Stimulated activated CD8-positive, alpha-beta memory T cell treated with anti-CD3 and anti-CD28 coated beads, Interleukin-15, amount 100 ng/mL, for 4 hours (primary cell): ENCODE measurements at places on chromosomes 5 and 9.

GRCh38 chr5:32230356-32231099 is 56.4 kb upstream of the GOLPH3 start:
- no peak for DNase-seq

DNA sequence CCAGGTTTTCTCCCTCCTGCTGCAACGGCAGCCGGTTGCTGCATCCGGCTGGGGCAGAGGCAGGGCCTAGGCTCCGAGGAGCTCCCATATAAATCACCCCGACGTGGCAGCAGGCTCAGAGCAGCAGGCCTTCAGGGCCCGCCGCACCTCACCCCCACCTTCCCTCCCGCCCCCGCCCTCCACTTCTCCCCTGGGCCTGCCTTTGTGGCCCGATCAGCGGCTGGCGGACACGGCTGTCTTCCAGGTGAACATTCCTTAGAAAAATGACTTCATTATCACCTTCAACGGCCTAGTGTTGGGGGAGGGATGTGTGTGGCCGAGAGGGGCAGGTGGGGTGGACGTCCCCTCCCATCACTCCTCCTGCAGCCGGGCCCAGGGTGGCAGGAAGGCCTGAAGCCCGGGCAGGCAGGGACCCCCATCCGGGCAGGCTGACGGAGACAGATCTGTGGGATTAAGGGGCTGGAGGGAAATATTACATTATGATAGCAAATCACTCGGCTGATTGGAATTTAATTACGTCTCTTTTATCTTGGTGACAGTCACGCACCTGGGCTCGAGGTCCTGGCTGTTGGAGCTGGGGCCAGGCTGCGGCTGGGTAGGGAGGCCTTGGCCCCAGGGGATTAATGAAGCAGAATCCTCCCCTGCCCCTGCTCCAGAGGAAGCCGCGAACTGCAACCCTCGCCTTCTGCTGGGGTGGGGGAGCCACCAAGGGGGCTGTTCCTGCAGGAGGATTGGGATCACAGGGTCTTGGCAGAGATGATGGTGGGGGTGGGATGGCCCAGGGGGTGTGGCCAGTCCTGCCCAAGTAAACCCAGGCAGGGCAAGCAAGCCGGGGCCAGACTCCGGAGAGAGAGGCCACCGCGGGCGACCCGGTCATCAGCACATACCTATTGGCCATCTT is 38.4 kb upstream of the RXRA start:
- DNase-seq: no peak

- DNase-seq: no peak
Measured at GRCh38 chr5:74621492-74621891, 19.0 kb downstream of the ENC1 start.

- no peak for DNase-seq
Measured at GRCh38 chr5:58501778-58502417, 10.7 kb downstream of the GAPT start.

GRCh38 chr9:3677541-3677940 is 151.7 kb upstream of the RFX3 start:
- DNase-seq: no peak

DNA sequence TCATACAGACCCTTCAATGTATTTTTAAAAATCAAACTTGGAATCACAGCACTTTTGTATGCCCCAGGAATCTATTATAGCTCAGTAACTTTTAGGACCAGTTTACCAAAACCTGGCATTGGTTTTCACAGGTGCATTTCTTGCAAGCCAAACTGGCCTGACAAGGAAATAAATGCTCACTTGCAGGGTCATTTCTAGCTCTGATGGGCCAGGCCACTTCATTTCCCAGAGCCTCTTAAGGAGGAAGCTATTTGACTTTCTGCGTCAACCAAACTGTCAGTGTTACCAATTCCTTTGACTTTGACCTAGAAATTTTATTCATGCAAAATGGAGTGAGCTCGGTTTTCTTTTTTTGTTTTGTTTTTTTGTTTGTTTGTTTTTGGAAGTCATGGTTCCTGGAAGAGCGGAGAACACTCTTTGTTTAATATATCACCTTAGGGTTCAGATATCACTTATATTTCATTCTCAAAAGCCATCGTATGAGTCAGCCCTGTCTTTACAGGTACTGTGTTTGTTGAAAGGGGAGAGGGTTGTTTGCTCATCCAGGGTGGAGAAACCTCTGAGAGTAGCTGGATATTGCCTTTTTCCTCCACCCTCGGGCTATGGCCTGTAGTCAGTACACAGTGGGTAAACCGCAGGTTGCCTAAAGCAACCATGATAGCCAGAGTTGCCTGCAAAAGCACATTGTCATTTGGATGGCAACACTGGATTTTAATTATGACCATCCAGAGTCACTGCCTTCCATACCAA is 58.9 kb downstream of the GNA14 start:
- no peak for DNase-seq

GRCh38 chr5:95760273-95761191 is 29.4 kb downstream of the RHOBTB3 start:
- no peak for DNase-seq

DNA sequence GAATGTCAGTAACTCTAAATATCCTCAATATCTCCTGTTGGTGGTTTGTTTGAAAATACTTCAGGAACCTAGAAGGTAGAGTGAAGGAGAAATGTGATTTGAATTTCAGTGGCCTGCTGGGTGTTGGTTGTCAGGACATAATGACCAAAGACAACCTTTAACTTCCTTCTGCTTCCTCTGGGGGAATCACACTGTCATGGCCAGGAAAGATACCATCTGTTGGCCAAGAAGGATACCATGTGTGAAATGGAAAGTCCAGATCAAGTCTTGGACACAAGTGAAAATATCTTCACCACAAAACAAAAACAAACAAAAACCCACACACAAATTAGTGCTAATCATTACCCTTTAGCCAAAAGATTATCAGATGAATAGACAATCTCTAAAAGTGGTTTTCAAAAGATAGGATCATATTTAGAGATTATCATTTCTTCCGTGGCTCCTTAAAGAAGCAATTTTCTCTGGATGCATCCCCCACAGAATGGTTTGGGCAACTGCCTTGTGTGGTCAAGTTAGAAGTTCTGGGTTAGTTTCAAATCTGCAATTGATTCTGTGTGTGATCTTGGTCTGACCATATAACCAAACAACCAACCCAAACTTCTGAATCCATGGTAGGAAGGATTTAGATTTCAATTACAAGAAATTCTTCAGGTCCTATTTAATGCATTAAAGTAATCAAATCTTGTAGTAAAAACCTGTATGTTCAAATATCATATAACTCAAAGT is 1.6 kb downstream of the C1QTNF3 start:
- DNase-seq: no peak

DNA sequence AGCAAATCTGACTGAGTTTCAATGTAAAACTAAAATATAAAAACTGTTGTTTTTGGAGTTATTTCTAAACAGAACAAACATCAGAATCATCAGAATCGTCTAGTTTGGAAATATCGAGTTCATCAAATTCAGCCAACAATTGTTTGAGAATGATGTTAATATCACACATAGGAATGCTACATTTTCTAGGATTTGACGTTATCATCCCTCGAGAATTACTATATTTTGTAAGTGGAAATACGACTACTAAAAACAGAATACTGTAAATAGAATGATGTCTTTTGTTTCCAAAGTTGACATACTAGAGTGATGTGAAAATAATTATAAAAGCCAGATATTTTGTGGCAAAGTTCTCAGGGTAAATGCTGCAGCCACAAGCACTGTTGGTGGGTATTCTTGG is 805.9 kb downstream of the TLE1 start:
- DNase-seq: no peak

- no peak for DNase-seq
Measured at GRCh38 chr9:87599901-87600610, 102.4 kb downstream of the DAPK1 start.

- DNase-seq: no peak
Measured at GRCh38 chr5:124126504-124127217, 614.7 kb downstream of the CSNK1G3 start.

DNA sequence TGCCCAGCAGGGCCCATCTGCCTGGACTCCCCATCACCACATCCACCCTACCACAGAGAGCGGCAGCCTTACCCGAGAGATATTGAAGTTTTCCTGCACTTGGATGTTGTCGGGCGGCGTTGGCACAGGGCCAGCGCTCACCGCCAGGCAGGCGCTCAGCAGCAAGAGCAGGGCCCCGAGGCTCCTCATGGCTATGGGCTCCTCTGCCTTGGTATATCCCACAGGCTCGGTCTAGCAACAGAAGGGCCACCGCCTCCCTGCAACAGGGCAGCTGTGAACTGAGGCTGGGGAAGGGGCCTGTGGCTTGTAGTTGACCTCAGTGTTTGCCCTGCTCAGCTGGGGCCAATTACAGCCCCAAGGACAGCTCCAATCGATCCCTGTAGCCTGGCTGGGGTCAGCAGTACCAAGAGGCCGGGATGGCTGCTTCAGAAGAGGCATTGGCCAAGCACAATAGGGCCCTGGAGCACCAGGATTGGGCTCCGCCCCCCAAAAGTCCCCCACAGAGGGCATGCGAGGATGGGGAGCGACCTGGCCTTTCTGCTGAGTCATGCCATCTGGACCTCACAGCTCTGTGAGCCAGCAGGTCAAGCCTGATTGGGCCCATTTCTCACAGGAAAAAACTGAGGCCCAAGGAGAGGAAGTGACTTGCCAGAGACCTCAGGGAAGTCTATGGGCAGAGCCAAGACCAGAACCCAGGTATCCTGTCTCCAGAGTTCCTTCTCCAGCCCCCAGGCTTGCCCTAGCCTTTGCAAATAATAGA is at the start of gene AMBP:
TSS of gene AMBP (minus strand) at position 280 of the 760 bp plus-strand sequence. CDS start at position 189, 91 bp downstream.
- no peak for DNase-seq

- DNase-seq: no peak
Measured at GRCh38 chr9:101172616-101173015, 144.1 kb downstream of the PLPPR1 start.

DNA sequence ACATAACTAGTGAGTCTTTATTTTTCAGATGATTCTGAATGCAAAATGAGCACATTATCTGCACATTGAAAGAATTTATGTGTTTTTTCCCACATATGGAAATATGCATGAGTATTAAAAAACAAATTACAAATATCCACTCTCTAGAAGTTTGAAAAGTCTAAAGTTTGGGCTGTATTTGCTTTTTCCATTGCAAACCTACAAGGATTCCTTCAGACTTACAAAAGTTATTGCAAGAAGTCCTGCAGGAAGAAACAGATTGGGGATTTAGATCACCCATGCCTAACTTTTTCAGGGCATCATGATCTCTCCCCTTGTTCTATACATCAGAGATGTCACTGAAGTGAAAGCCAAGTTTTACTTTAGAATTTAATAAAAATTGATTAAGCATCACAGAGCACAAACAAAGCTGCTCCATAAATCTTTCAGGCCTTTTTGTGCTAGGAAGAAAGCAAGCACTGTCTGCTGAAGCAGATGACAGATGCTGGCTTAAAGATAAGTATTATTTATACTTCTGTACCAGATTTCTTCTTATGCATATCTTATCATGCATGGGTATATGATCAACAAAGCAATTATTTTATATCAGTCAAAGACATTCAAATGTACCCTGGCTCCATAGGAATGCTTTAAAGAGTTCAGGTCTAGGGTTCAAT is 71.7 kb downstream of the NFIB start:
- DNase-seq: no peak

DNA sequence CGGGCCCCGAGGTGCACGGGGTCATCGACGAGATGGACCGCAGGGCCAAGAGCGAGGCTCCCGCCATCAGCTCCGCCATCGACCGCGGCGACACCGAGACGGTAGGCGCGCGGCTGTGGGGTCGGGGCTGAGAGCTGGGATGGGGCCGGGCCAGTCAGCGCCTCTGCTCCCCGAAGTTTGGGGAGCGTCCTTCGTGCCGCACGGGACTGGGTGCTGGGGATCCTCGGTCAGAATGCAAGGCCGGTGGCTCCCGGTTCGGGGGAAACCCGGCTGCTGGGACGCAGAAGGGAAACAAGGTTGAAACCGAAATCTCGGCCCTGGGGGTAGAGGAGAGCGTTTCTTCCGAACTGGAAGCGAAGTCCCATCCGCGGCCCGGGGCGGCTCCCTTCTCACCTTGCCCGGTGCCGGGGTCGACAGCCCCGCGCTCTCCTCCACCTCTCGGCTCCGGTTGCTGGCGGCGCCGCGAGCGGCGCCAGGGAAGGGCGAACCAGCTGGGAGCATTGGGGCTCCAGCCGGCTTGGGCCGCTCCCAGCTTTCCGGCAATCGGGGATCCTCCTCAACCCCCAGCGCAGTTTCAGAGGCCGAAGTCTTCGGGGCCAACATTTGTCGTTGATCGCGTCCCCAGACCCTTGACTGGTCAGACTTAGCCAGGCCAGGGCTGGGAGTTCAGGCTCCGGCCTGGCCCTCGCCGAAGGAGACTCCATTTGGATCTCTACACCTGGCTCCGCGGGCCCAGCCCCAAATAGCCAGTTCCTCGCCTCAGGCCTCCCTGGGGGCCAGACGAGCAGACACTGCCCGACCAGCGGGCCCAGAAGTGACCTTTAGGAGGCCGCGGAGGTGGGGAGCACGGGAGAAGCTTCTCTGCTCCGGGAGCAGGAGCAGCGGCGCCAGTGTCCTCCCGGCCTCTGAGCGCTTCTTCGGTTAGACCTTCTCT is 1.1 kb downstream of the LHX2 start:
- DNase-seq: no peak

GRCh38 chr9:123138163-123138562 is 104.7 kb downstream of the GPR21 start:
- DNase-seq: no peak

DNA sequence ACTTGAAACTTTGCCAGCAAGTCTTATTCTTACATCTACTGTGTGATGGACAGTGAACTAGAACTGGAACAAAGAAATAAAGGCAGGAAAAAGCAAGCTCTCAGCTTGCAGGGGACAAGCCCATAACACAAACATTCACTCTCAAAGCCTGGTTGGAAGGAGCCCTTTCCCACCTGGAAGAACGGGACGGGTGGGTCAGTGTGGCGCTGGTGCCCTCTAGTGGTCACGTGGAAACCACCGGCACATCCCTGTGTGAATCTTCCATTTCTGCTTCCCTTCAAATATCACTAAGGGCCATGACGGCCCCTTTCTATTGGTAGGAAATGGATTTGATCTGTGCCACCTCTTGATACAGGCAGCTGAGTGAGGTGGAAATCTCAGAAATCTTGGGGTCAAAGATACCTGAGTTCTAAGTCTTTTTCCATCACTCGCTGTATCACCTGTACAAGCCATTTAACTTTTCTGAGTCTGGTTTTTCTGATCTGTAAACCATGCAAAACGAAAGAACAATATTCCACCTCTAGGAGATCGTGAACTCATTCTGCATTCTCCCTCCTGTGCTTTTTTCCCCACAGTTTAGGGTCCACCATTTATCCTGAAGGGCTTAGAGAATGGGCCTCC is 211.6 kb downstream of the MSX2 start:
- no peak for DNase-seq

- DNase-seq: no peak
Measured at GRCh38 chr5:65078331-65078730, 309.6 kb downstream of the CWC27 start.

DNA sequence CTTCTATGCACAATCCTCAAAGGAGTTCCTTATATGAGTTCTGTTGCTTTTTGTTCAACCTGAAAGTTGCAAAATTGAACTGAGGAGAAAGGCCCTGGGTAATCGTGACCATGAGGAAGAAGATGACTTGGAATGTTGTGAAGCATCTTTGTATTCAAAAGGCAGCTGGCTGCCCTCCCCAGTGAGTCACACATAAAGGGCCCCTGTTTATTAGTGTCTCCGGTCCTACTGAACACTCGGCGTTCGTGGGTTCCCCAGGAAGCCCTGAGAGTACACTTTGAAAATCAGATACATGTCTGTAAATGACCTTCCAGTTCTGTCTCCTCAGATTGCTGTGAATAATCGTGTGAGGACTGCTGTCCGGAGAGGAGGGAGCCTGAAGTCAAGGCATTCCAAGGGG is 73.6 kb downstream of the C9orf153 start:
- DNase-seq: no peak

GRCh38 chr9:127423476-127423933 is 677 bp upstream of the ZNF79 start:
- DNase-seq: no peak

- DNase-seq: no peak
Measured at GRCh38 chr5:158560170-158560569, 539.5 kb downstream of the EBF1 start.
